ENCODE measurements at places on chromosomes 7 and 10.

- no peak for DNase-seq
These were observed 26.4 kb downstream of the HIF1AN start for GRCh38 chr10:100562008-100562672.

- no peak for DNase-seq
These were observed 45.9 kb downstream of the UNCX start for GRCh38 chr7:1278543-1278942.

GRCh38 chr7:8249121-8249520 lies 12.8 kb downstream of the ICA1 start:
- no peak for DNase-seq

GRCh38 chr10:8088504-8088903 lies 34.0 kb downstream of the GATA3 start:
- no peak for DNase-seq

- no peak for DNase-seq
These were observed 71.3 kb downstream of the CDHR3 start for GRCh38 chr7:106034383-106034782.

DNA sequence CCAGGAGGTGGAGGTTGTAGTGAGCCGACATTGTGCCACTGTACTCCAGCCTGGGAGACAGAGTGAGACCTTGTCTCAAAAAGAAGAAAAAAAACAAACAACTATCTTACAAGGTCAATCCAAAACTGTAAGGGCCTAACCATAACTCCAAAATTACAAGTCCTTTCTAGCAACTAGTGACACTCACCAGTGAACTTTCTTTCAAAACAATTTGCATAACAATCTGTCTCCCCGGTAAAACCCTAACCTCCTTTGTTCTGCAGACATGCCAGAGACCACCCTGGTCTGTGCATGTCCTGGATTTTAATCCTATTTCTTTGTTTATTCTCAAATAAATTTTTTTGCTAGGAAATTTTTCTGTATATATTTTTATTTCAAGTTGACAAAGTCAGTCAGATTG lies 68.1 kb downstream of the EXOC6 start:
- DNase-seq, result no peak

- DNase-seq, result no peak
These were observed 14.6 kb upstream of the GPER1 start for GRCh38 chr7:1073142-1073977.

- DNase-seq, result no peak
These were observed 109.5 kb downstream of the PARD3 start for GRCh38 chr10:34705563-34705962.

DNA sequence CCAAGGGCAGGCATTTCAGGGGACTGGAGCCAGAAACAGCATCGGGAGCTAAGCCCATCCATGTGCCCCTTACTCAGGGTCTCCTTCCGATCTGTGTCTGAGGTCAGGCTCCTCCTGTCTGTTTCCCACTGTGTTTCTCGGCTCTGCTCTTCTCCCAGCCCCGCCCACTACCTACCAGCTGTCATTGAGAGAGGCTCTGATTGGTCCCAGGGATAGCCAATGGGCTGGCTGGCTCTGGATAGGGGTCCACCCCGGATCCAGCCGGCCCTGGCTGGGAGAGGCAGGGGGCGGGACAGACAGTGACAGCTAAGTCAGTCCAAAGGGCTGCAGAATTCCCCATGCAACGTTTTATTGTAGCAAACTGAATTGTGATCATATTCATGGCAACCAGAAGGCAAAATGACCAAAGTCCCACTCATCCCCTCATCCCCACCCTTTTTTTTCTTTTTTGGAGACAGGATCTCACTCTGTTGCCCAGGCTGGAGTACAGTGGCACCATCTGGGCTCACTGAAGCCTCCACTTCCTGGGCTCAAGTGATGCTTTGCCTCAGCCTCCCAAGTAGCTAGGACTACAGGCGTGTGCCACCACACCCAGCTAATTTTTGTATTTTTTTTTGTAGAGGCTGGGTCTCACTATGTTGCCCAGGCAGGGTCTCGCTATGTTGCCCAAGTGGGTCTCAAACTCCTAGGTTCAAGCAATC lies 76.3 kb downstream of the CLIP2 start:
- DNase-seq, result peak; percentile 81

DNA sequence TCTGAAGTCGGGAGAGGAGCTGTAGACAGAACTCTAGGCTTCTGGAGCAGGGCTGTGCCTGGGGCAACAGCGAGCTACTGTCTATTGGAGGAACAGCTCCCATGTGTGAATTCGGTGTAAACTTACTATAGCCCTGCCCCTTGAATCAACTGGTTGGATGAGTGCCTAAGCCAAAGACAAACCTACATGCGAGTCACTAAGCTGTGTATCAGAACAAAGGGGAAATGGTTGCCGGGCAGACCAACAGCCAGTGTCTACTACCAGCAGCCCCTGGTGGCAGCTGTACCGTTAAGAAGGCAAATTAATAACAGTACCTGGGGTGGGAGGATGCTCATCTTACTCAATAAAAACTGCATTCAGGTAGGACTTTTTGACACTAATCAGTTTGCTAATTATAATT lies 343.6 kb downstream of the ACTR3B start:
- no peak for DNase-seq

DNA sequence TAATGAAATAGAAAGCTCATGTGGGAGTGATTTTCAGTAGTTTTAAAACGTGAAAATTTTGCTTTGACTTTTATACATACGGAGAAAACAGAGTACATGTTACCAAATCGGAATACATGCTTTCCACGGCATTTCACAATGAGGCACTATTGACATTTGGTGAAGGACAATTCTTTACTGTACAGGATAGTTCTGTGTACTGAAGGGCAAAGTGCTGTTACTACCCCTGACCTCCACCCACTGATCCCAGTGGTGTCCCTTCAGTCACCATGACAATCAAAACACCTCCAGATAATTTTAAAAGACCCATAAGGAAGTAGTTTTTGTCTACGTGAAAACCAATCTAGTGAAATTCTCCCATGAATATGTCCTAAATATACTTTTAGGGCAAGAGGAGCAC lies 33.1 kb upstream of the ANK3 start:
- DNase-seq, result no peak

GRCh38 chr10:3323865-3324498 lies 151.4 kb upstream of the PITRM1 start:
- DNase-seq, result no peak

- no peak for DNase-seq
These were observed 326.9 kb downstream of the PTPRN2 start for GRCh38 chr7:158260567-158261361.

GRCh38 chr7:92259062-92259461 lies 13.3 kb downstream of the ANKIB1 start:
- no peak for DNase-seq

DNA sequence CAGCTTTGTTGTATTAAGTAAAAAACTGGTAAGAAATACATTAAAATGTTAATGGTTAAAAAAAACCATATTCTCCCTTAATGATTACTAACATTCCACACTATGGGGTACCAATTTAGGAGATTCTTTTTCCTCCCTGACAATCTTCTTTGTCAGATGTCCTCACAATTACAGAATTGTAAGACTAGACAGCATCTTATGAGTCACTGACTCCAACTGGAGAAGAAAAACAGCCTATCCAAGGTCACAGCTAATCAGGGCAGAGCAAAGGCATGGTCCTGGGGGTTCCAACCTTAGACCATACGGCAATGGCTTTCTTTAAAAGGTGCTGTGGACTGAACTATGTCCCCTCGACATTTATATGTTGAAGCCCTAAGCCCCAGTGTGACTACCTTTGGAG lies 127.6 kb downstream of the DLG5 start:
- no peak for DNase-seq

DNA sequence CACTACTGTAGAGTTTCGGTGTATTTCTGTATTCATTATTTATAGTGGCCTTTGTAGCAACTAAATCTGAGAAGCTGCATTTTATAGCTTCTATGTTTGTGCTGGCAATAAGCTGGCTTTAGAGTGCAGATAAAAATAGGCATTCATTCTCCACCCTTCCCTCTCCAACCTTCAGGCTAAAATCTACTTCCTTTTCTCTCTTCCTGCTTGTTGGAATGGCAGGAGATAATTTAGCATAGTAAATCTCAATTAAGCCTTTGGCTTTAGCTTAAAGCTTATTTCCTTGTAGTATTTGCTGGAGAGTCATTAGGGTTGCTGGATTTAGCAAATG lies 58.5 kb downstream of the CPVL start:
- peak; percentile 57 for DNase-seq

DNA sequence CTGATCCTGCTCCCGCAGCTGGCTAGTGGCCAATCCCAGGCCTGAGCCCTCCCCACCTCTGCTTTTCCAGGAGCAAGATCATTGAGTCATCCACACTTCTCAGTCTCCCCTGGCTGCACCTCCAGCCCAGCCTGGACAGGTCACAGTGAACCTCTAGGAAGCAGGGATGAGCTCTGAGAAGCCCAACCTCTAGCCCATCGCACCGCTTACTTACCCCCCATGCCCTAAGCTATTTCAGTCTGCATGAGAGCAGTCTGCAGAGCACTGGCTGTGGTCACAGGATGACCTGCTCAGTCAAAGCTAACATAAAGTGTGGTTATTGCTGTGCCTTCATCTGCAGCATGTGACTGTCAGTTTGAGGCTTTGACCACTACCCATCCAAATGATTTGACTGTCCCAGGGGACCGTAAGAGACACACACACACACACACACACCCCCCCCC lies 129.2 kb downstream of the SORBS1 start:
- DNase-seq, result no peak

DNA sequence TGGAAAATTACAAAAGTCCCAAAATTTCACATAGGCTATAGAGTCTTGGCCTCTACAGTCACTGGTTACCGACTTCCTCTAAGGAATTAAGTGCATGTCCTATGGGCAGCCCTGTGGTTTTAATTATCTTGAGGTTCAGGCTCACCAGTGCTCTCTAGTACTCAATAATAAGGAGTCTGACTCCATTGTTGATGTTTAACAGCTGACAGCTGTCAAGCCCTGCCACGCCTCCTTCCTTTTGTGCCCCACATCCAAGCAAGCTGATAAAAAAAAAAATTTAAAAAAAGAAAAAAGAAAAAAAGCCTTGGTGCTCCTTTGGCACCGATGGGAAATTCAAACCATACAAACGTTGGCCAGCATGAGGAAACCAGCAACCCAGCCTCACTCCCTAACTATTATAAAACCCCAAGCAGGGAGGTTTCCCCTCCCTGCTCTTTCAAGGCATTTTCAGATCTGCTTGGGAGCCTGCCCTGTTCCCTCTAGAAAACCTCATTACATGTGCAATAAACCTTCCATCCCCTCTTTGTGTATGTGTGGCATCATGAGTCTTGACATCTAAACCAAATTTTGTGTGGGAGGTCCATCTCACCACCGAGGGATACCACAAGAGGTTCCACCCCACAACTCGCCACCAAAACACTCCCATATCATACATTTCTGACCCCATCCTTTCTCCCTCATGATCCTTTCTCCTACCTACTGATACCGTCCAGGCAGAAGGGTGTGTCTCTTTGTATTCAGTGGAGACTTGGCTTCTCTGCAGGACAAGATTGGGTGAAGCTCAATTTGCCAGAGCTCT lies 70.9 kb upstream of the CCDC71L start:
- no peak for DNase-seq

DNA sequence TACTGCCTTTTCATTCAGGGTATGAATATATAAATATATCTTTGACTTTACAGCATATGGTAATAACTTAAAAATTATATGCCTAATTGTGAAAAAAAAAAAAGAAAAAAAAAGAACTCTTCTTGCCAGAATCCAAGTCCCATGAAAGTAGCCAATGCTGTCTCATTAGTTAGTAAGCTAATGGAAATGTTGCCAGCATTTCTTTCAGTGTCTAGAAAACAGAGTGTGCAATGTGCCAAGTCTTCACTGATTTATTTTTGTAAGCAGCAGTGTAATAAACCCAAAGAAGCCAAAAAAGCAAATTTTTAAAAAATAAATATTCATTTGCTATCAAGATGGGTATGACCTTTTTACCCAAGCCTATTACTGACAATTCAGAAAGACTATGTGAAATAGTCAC lies 31.1 kb upstream of the LRRN3 start:
- DNase-seq, result no peak

DNA sequence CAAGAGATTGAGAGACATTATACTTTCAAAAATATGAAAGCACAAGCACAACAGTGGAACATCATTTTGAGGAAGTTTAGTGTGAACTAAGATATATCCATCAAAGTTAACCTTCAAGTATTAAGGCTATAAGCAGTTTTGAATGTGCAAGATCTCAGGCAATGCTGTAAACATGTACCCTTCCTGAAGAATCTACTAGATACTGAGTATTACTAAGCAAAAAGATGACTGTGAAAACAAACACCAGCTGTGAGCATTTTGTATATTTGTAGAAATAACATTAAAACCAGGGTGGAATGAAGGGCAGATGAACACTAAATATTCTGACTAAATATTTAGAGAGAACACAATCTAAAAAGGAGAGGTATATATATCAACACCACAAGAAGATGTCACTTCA lies 41.3 kb upstream of the ADRA2A start:
- no peak for DNase-seq

DNA sequence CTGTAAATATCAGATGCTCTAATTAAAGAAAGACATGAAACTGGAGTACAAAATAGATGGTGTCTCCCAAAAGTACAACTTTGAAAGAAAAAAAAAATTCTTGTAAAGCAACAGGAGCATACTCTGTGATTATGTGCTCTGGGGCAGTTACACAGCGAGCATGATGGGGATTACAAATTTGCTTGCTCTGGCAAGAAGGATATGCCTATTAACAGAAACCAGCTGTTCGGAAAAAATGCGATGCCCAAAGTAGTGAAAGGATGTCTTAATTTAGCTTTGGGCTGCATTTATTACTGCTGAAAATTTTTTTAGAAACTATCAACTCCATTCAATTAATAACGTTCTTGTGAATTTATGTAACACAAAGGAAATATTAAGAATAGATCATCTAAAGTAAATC lies 256.9 kb upstream of the TPK1 start:
- DNase-seq, result no peak

DNA sequence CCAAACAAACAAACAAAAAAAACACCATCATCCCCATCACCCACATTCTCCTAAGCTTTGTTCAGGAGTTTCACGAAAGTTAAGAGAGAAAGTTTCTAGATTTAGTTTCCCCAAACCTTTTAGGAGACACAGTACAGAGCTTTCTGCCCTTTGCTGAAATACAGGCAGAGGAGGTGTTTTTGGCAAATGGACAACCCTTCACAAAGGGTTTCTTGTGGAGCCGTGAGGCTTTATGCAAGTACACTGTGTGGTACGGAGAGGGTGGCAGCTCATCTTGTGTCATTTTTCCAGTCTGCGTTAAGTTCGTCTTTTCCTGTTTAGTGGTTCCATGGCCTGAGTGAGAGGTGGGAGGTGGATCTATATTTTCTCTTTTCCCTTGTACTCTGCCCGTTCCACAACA lies 215.5 kb upstream of the PRKCQ start:
- DNase-seq, result no peak

Measured in NCI-H2029 treated with DMSO at 0.1 percent for 48 hours (cell line).